ENCODE measurements at places on chromosomes 7 and 10. TPM values are rescaled to one million over a fixed set of nuclear protein-coding genes. Genes with fewer than 3 reads are reported as not detected.

Gene GHITM
- 77.2 TPM for total RNA-seq

DNA sequence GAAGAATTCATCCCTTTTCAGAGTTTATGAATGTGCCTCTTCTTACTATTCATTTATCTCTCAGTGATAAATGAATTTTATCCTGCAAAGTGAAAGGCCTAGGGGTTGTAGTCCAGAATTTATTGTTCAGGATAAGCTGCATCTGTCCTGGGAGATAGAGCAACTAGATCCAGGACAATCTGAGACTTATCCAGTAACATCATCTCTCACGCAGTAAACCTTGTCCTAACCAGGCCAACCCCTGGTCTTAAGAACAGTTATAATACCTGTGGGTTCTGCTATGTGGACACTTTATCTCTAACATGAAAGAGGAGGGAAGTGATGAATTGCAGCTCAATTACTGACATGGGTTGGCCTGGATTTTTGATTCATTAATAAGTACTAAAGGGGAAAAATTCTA is 287.6 kb downstream of the BMPER start:
- DNase-seq, result no peak

Gene SFTPA1
- 1.7 TPM for total RNA-seq

GRCh38 chr10:7687228-7687907 is 15.7 kb upstream of the ITIH2 start:
- DNase-seq, result peak; percentile 87

DNA sequence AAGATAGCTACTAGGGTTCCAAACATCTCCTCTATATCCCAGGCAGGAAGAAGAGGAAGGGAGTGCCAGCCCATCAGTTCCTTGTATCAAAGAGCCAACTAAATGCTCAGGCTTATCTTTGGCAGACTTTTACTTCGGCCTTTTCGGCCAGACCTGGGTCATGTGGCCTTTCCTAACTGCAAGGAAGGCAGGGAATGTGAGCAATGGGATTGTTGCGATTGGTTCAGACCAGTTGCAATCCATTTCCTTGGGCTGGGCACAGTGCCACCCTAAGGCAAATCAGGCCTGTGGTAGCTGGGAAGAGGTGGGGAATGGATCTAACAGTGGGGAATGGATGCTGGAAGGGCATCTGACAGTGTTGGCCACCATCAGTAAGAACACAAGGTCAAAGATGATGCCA is 109.9 kb downstream of the RPS24 start:
- DNase-seq, result no peak

DNA sequence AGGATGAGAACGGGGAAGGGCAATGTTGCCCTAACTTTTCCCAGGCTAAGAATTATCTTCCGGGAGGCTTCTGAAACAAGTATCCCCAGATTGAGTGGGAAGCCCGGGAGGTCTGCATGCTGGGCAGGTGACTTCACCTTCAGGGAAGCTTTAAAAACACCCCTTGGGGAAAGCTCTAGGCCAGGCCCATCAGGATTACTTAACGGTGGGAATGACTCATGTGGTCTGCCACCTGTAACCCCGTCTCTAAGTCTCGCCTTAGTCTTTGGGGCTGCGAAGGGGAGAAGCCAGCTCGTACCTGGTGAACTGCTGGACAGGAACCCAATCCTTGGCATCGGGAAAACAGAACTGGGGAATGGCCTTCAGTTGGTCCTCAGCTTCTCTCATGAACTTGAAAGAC is 80.1 kb upstream of the MKRN1 start:
- no peak for DNase-seq

All from aorta (tissue), 5 donors.